H7 (cell line): ENCODE measurements at places on chromosomes 11 and 22. TPM values are rescaled to one million over a fixed set of nuclear protein-coding genes. Genes with fewer than 3 reads are reported as not detected.

The MAML2 gene
- 3.6 and 5.8 TPM in 2 replicates for total RNA-seq

The USP28 gene
- total RNA-seq, result 88.4 and 142 TPM in 2 replicates

The YPEL4 gene
- not detected in 2 replicates for total RNA-seq

The TREH gene
- not detected in 2 replicates for total RNA-seq

The NLRP14 gene
- total RNA-seq, result 0.07 and 0.11 TPM in 2 replicates

The SPINDOC gene
- 106 and 107 TPM in 2 replicates for total RNA-seq

The OR56A1 gene
- total RNA-seq, result 0.03 and 0.07 TPM in 2 replicates

The SLCO2B1 gene
- total RNA-seq, result 0.07 TPM in 1 of 2 replicates, not detected in the other

The CHEK1 gene
- total RNA-seq, result 85.7 and 112 TPM in 2 replicates

The MOGAT2 gene
- total RNA-seq, result not detected in 2 replicates

The OR8A1 gene
- total RNA-seq, result not detected in 2 replicates

The CBLIF gene
- total RNA-seq, result not detected in 2 replicates

The BCO2 gene
- total RNA-seq, result 0.48 and 1.5 TPM in 2 replicates

The CDC42BPG gene
- 2.3 and 2.6 TPM in 2 replicates for total RNA-seq

The OVCH2 gene
- total RNA-seq, result 0.66 TPM in 1 of 2 replicates, not detected in the other

The PLAAT2 gene
- not detected in 2 replicates for total RNA-seq

The MUC5AC gene
- not detected in 2 replicates for total RNA-seq

The TUBA8 gene
- 0.92 and 2.7 TPM in 2 replicates for total RNA-seq

The CD248 gene
- total RNA-seq, result 0.83 and 1.4 TPM in 2 replicates

The CCDC86 gene
- total RNA-seq, result 17.6 and 19.4 TPM in 2 replicates

The OR5P2 gene
- total RNA-seq, result not detected in 2 replicates

The RIMBP3B gene
- total RNA-seq, result 0.22 and 0.24 TPM in 2 replicates

The MUC15 gene
- not detected in 2 replicates for total RNA-seq

The FAM180B gene
- total RNA-seq, result not detected in 2 replicates

The ACR gene
- 0.07 TPM in 1 of 2 replicates, not detected in the other for total RNA-seq

The TRPM5 gene
- total RNA-seq, result not detected in 2 replicates

The RIC3 gene
- 5.9 and 10.1 TPM in 2 replicates for total RNA-seq

The PRG3 gene
- not detected in 2 replicates for total RNA-seq

The ZNF195 gene
- 47.0 and 48.9 TPM in 2 replicates for total RNA-seq

The SLC22A9 gene
- total RNA-seq, result not detected in 2 replicates

The SAA4 gene
- total RNA-seq, result not detected in 2 replicates

The F2 gene
- 0.33 TPM in 1 of 2 replicates, not detected in the other for total RNA-seq

The MS4A4A gene
- total RNA-seq, result not detected in 2 replicates

The FREY1 gene
- total RNA-seq, result 0.35 and 2.3 TPM in 2 replicates

The PIK3IP1 gene
- 0.76 and 3.9 TPM in 2 replicates for total RNA-seq

The NECTIN1 gene
- 20.9 and 24.6 TPM in 2 replicates for total RNA-seq

The RAG2 gene
- total RNA-seq, result not detected in 2 replicates

The INPP5J gene
- total RNA-seq, result 10.6 and 11.9 TPM in 2 replicates

The ADAMTS15 gene
- total RNA-seq, result 0.85 and 1.1 TPM in 2 replicates

The GPR137 gene
- total RNA-seq, result 26.3 and 29.5 TPM in 2 replicates

The GGT5 gene
- total RNA-seq, result 0.63 TPM in 1 of 2 replicates, not detected in the other

The PHOX2A gene
- 2.5 and 2.8 TPM in 2 replicates for total RNA-seq

The RAPSN gene
- total RNA-seq, result 0.33 and 0.42 TPM in 2 replicates
